Retinal pigment epithelial cell (primary cell): ENCODE measurements at places on chromosomes 1 and 21.

DNA sequence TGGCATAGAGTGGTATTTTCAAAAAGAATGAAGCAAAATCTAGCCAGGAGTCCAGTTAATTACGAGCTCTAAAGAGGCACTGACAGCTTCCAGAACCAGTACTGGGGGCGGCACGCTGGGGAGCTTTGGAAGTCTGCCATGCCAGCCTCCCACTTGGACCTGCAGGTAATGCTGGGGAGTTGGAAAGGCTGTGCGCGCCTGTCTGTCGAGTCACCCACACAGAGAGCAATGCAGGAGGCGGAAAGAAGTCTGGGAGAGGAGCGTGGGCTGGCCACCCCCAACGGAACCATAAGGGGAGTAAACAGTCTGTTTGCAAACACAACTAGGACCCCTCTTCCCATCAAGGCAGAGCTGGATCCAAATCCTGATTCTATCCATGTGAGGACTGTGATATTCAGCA lies 84.5 kb downstream of the BEND5 start:
- DNase-seq = no peak

GRCh38 chr1:118989006-118989815 lies 1.1 kb upstream of the TBX15 start:
- no peak for DNase-seq

DNA sequence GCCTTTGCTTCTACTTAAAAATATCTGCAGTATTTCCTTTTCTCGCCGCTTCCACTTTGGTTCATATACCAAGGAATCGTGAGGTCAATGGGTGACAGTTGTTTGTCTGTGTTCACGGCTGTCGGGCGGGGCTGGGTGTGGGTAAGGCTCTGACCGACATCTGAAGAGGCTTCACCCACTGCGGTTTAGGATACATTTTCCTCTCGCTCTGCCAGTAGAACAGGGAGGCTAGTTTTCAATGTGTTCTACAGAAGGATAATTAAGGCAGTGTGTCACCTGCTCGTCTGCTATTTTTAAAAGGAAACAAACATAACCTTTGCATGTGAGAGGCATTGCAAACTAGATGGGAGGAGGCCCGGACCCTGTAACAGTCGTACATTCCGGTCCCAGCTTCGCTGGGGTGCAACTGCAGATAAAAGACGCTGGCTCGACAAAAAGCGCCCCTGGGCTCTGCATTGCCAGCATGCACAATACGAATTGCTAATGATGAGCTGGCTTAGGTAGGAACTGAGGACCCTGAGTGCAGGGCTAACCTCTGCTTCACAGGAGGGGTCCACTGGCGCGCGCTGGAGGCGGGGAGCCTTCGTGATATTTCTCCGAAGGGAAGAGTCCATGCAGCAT lies 8.5 kb upstream of the ERG start:
- DNase-seq = no peak

- no peak for DNase-seq
Observed at GRCh38 chr1:30371888-30372791, 351.2 kb downstream of the MATN1 start.

DNA sequence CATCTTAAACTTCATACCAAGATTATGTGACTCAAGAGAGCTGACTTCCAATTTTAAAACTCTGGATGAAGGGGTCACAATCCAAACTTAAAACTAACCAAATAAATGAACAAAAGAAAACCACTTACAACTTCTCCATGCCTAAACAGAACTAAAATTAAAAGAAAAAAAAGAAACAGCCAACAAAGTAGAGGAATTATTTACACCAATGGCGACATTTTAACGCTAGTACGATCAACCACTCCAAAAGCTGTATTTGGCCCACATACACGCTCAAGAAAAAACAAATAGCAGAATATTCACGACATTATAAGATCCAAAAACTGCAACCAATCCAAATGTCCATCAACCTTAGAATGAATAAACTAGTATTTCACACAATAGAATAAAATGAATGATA lies 42.4 kb downstream of the ENAH start:
- no peak for DNase-seq

GRCh38 chr1:216710055-216710454 lies 13.2 kb downstream of the ESRRG start:
- no peak for DNase-seq

- no peak for DNase-seq
Observed at GRCh38 chr1:52604063-52604770, 2.0 kb downstream of the GPX7 start.

GRCh38 chr1:63522891-63523728 lies at the start of the genes EFCAB7 and ITGB3BP:
EFCAB7 (plus strand) TSS chr1:63523525; CDS start chr1:63525573, 2,048 bp downstream.
ITGB3BP (minus strand) TSS chr1:63523225; CDS start chr1:63523133, 92 bp downstream.
- DNase-seq = peak; percentile 77

DNA sequence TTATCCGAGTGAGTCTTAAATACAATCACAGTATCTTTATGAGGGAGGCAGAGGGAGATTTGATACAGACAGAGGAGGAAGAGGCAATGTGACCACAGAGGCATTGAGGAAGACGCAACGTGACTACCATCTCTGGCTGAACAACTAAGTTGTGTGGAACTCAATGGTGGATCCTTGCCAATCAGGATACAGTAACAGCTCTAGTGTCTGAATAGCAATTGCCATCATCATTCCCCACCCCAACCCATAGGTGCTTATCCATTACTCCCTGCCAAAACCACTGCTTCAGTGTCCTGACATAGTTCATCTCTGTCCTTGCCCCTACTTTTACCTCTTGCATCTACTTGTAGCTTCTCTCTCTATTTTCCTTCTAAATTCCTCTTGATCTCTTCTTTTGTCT lies 20.5 kb upstream of the RHBDL2 start:
- no peak for DNase-seq

DNA sequence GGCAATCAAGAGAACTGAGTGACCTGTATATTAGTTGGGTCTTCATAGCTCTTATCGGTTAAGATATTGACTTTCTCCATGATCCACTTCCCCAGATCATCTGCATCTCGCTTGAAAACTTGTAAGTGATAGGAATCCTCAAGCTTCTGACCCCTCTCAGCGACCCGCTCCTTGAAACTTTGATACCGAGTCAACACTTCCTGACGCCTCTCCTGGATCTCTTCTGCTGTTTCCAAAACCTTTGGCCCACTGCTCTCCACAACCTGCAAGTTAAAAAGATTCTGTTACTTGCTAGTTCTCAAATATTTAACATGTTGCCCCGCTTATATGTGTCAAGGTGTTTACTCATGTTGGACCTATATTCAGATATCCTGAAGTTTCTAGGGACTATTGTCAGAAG lies 1.4 kb downstream of the SPTA1 start:
- DNase-seq = no peak

DNA sequence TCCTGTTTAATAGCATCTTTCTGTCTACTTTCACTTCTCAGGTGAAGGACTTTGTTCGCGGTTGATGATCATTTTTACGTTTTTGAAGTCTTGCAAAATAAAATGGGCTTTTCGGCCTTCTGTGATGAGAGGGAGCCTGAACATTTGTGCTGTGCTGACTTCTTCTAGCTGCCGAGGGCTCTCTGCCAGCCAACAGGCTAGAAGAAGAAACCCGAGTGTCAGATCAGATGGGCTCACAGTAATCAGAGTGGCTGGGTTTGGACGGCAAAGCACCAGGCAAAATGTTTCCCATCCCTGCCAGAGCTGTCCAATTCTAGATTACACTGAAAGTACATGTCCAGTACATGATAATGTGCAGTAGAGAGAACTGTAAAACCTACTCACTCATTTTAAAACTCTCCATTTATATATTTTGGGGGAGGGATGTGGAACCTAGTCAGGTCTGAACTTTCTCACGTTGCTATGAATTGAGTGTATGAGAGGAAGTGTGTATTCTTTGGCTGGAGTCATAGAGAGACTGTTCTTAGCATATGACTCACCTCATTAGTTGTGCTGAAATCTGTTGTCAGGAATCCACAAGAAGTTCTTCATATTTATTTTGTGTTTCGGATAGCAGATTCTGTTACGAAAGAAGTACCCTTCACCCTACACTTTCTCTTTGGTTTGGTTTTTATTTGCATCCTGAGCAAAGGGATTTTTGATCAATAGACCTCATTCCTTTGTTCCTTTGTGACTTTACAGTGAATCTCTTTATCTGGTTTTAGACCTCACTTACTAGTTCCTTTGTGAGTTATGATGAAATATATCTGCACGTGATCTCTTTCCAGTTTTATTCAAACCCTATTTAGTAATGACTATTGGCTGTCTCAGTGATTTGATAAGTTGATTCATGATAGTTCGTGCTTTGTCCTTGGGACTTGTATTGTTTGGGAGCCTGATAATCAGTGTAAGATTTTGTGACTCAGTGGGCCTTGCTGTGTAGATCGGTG lies 4.8 kb downstream of the ATP1A1 start:
- DNase-seq = peak; percentile 88

GRCh38 chr1:208537198-208537597 lies 293.0 kb upstream of the PLXNA2 start:
- no peak for DNase-seq

DNA sequence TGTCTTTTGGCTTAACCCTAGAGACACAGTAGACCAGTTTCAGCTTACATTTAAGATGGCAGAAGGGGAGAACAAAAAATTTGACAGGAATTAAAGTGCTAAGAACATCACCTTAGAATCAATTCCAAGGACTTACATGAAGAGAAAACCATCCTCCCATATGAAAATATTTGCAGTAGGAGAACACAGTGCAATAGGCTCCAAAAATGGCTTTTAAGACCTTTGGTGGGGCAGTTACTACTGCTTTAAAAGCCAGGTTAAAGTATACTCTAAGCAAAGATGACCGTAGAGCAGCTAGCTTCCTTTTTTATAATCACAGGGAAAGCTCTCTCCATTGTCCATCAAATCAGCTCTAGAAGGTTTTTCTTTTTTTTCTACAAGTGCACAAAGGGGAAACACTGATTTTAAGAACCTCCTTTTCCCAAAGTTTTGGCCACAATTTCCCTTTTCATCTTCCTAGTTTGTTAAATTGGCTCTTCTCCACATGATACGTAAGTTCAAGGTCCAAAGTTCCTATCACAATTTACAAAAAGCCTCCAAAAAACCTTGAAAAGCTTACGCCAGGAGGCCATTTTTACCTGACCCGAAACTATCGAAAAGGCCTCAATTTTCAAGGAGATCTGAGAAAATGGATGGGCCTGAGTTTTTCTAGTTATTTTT lies 3.3 kb downstream of the TXNIP start:
- no peak for DNase-seq

DNA sequence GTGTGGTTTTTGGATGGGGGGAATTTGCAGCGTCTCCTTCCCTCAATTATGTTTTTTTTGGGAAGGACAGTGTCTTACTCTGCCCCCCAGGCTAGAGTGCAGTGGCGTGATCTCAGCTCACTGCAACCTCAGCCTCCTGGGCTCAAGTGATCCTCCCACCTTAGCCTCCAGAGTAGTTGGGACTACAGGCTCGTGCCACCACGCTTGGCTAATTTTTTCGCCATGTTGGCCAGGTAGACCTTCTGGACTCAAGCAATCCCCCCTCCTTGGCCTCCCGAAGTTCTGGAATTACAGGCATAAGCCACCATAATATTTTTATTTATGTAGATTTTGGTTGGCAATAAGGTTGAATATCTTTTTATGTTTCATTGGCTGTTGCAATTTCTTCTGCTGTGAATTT lies 9.5 kb upstream of the PARP1 start:
- no peak for DNase-seq

- DNase-seq = no peak
Observed at GRCh38 chr21:46187814-46188213, 3.6 kb upstream of the SPATC1L start.

DNA sequence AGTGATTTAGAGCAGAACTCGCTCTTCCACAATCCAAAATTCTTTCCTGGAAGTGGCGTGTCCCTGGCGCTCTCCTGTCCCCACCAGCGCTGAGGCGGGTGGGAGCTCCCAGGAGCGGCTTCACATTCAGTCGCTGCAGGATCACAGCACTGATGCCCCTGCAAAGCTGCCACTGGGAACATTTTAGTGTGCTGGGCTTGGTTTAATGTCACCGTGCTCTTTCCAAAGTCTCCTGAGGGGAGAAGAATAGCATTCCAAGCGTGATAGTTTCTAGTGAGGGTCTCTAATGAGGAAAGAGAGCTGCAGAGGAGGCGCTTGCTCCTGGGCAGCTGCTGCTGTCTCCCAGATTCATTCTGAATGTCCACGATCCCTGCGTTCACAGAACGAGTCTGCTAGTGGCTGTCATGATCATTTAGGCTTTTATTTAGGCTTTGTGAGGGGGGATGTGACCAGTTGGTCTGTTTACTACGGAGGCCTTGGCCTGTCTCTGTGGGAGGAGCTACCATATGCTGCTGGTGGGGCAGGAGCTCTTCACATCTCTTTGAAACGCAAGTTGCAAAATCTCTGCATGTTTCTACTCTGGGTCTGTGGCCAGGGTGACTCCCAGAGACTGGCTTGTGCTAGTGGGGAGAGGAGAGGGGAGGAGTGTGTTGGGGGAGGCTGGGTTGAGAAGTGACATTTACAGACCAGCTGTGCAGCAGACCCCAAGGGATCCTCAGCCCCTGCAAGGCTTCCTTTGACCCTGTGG lies 23.4 kb downstream of the OLFML3 start:
- DNase-seq = no peak

GRCh38 chr1:225651872-225652728 lies 823 bp downstream of the ENAH start:
- DNase-seq = no peak

DNA sequence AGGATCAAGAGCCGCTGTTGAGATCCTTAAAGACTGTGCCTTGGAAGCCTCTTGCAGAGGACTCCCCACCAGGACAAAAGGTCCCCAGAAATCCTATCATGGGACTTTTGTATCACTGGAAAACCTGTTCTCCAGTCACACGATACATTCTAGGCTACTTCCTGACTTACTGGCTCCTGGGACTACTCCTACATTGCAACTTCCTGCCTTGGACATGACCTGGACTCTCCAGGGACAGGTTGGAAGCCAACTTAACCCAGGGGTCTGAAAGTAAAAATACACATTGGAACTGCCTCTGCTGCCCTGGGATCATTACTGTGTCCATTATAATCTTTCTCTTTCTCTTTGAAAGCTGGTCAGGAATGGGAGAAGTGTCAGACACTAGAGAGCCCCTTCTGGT lies 9.9 kb downstream of the PIGV start:
- DNase-seq = no peak

GRCh38 chr1:182255494-182255893 lies 136.1 kb downstream of the GLUL start:
- no peak for DNase-seq

DNA sequence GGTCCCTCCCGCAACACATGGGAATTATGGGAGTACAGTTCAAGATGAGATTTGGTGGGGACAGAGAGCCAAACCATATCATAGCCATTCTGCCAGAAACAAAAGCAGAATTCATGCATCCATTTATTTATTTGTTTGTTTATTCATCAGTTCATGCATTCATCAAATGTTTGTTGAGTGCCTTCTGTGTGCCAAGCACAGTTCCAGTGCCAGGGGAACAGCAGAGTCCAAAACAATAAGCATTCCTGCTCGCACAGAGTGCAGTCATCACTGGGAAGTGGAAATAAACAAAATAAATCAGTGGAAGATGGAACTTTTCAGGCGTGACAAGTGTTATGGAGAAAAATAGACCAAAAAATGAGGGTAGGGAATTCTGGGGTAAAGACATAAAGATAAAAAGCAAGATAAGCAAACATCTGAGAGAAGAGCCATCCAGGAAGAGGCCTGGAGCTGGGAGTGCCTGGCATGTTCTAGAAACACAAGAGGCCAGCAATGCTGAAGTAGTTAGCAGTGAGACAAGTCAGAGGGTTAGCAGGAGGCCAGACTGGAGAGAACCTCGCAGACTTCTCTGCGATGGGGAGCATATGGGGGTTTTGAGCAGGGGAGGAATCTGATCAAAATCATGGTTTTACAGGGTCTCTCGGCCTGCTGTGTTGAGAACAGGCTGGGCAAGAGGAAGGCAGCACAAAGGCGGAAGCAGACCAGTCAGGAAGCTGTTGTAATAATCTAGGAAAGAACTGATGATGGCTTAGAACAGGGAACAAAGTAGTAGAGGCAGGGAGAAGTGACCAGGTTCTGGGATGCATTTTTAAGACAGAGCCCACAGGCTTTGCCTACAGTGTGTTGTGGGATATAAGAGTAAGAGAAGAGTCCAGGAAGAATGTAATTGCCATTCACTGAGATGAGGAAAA lies 113.2 kb downstream of the GLUL start:
- no peak for DNase-seq
